ENCODE measurements at places on chromosomes 12 and 14.

- no peak for DNase-seq
Observed at GRCh38 chr14:66291756-66292155, 194.4 kb upstream of the CCDC196 start.

DNA sequence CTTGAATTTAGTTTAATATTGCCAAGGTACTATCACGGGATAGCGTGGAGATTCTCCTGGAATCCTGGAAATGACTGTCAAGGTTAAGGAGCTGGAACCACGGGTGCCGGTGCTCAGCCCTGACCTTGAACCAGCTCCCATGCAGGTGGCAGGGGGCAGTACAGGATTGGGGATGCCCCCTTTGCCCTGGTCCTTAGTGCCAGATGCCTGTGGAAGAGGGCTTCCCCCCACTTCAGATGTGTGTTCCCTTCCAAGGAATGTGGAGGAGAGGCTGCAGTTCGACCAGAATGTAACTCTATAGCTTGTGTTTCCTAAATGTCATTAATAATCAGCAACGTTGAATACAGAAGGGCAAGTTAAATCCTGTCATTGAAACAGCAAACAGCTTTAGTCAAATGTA, 258.9 kb downstream of the VRK1 start:
- no peak for DNase-seq

GRCh38 chr12:57899010-57899662, 42.2 kb upstream of the ATP23 start:
- DNase-seq = no peak

- peak; percentile 22 for DNase-seq
Observed at GRCh38 chr14:73237219-73237785, at the start of gene PAPLN. TSS of gene PAPLN (plus strand) at chr14:73237506. CDS start at chr14:73239779, 2,273 bp downstream.

- DNase-seq = peak; percentile 79
Observed at GRCh38 chr12:108066583-108067577, 62.2 kb upstream of the WSCD2 start.

GRCh38 chr14:76753541-76754198, 7.6 kb upstream of the VASH1 start:
- no peak for DNase-seq

DNA sequence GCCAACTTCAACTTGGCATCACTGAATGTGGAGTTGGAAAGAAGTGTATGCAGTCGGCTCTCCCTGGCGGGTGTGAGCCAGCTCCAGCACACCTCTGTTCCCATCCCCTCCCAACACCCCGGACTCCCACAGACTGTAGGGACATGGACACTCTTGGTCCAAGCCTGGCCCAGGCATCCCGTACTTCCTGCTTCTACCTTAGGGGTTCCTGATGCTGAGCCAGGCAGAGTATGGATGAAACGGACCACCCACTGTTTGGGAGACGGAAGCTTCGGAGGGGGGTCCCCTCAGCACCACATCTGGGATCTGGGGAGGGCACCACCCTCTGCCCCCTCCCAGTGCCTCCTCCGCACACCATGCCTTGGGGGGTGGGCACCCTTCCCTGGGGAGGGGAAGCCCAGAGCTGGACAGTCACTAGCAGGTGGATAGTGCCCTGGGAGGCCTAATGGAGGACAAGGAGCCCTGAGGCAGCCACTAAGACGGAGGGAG, 62.0 kb downstream of the LGMN start:
- DNase-seq = no peak

DNA sequence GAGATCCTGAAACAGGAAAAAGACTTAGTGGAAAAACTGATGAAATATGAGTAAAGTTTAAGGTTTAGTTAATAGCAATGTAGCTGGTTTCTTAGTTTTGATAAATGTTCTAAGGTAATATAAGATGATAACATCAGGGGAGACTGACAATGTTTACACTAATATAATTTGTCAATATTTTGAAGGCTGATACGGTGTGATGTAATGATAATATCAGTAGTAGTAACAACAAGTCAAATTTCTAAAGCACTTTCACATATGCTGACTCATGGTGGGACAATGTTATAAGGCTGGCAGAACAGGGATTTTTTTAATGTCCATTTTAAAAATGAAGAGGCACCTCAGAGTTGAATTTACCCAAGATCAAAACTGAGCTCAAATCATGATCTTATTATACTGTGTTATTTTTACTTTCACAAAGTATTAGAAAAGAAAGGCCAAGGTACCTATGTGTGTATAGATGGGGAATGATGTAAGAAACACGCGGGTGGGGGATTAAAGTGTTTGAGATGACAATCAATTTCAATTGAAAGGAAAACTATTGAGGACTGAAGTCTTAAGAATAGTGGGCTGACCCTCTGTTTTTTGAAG, 2.4 kb upstream of the FLRT2 start:
- no peak for DNase-seq

GRCh38 chr14:52949711-52950409, 990 bp downstream of the FERMT2 start:
- DNase-seq = no peak

- peak; percentile 33 for DNase-seq
Observed at GRCh38 chr12:46831335-46832129, 5.7 kb upstream of the SLC38A4 start.

GRCh38 chr12:132160601-132161035, 16.4 kb downstream of the NOC4L start:
- no peak for DNase-seq

GRCh38 chr12:27610374-27610773, 85.9 kb upstream of the REP15 start:
- DNase-seq = no peak

- no peak for DNase-seq
Observed at GRCh38 chr12:26172539-26172938, 22.8 kb upstream of the SSPN start.

GRCh38 chr14:101398011-101398410, 163.3 kb upstream of the DIO3 start:
- peak; percentile 31 for DNase-seq

DNA sequence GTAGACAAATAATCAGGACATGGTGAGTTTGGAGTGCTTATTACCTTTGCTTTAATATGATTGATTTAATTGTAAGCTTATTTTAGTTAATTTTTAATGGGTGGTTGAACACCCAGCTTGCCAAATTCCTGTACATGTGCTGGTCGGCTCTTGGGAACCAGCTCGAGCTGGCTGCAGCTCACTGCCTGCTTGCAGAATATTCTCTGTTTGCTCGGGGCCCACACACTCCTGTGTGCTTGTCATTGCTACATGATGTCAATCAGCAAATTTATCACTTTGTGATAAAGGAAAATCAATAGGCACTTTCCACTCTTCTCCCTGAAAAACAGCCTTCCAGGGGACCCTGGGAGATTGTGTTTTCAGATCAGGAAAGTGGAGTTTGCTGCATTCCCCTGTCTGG, 141.1 kb upstream of the LHX5 start:
- DNase-seq = no peak

- DNase-seq = no peak
Observed at GRCh38 chr14:68468437-68469207, 324.2 kb downstream of the ZFP36L1 start.

DNA sequence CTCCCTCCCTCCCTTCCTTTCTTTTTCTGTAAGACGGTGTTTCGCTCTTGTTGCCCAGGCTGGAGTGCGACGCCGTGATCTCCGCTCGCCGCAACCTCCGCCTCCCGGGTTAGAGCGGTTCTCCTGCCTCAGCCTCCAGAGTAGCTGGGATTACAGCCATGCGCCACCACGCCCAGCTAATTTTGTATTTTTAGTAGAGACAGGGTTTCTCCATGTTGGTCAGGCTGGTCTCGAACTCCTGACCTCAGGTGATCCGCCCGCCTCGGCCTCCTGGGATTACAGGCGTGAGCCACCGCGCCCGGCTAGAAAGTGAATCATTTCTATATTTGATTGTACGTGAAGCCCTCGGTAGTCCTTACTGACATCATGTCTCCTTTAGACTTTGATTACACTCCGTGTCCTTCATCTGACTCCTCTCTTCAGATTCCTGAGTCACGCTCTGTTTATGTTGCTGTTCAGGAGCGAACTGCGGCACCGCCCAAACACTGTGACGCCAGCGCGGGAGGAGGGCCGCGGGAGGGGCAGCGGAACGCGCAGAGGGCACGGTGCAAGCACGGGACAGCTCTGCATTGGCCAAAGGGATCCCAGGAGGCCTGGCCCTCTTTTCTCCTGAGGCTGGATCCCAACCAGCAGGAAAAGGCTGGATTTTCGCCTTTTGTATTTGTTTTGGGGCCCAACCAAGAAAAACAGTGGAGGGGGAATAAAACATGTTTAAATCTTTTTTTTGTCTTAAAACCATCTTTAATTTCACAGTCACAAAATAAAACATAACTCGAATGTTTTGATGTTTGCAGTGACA, 538 bp upstream of the GABARAPL1 start:
- peak; percentile 98 for DNase-seq

DNA sequence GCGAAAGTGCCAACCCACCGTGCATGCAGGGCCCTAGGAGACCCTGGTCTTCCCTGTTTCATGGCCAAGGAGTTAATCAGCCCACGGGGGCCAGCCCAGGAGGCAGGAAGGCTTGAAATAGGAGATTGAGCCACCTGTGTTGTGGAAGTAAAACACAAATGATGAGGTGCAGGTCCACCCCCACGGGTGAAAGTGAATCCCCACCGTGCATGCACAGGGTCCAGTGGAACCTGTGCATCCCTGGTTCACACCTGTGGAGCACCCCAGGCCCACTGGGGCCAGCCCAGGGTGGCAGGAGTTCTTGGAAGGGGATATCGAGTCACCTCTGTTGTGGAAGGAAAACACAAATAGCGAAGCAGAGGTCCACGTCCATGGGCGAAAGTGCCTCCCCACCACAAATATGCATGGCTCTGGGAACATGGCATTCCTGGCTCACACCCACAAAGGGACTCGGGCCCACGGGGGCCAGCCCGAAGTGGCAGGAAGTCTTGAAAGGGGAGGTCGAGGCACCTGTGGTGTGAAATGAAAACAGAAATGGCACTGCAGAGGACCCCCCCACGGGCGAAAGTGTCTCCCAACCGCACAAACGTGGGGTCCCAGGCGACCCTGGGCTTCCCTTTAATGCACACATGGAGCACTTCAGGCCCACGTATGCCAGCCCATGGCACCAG, 381.5 kb downstream of the ALG10 start:
- DNase-seq = no peak

All from mesendoderm (in vitro differentiated cells).